ENCODE measurements at places on chromosomes 13 and 19.

DNA sequence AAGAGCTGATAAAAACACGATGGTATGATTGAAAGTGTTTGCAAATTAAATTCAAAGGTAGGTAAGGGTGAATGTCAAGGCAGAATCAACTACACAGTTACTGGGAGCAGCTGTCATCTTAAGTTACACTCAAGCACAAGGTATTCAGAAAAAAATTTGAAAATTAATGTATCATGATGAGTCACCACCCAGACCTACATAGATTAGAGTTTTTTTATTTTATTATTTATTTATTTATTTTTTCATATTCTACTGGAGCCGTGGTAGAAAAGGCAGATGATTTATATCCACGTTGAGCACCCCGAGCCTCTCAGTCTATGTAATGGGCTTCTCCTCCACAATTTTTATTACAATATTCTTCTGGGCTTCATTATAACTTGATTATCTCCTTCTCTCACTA lies 728.9 kb upstream of the ARGLU1 start:
- DNase-seq = no peak

GRCh38 chr13:41596190-41596589 lies 138.8 kb downstream of the RGCC start:
- no peak for DNase-seq

- DNase-seq = no peak
Measured at GRCh38 chr19:42120276-42120980, 11.8 kb downstream of the POU2F2 start.

- DNase-seq = no peak
Measured at GRCh38 chr19:49953416-49953815, 7.6 kb downstream of the SIGLEC11 start.

DNA sequence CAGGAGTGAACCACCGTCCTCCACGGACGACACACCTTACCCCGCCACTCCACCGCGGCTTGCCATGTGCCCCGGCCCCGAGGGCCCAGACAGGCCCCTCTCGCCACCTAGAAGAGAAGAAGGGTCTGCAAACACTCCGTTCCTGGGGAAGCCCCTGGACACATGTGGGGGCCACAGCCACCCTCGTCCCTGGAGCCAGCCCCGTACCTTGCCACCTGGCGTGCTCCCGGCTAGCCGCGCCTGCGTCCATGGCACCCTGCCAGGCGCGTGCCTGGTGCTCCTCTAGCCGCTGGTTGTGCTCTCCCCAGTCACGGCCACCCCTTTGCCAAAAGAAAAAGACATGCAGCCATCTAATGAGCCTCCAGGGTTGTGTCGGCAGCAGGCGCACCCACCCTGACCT lies 19.9 kb upstream of the TINCR start:
- no peak for DNase-seq

GRCh38 chr19:46466536-46467196 lies 4.7 kb downstream of the PNMA8A start:
- DNase-seq = no peak

DNA sequence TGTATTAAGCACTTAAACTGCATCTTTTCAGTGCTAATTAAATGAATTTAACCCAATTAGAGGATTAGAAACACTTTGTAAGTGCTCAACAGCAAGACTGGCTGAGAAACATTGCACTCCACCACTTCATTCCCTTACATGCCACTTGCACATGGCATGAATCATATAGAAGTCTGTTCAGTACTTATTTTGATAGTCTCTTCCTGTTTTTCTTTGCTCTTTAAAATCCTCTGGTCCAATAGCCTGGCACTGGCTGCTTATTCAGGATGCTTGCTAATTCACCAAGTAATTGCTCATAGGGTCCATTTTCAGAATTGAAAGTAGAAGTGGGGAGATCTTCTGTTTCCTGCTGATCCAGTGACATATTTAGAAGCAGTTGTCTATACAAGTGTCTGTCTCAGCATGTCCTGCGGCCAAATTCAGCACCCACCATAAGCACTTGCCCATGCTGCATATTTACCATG lies 900.1 kb downstream of the PCDH9 start:
- DNase-seq = no peak

GRCh38 chr19:5628919-5629481 lies 6.1 kb downstream of the SAFB start:
- no peak for DNase-seq

- DNase-seq = no peak
Measured at GRCh38 chr19:22517496-22518411, 95.6 kb upstream of the ZNF98 start.

DNA sequence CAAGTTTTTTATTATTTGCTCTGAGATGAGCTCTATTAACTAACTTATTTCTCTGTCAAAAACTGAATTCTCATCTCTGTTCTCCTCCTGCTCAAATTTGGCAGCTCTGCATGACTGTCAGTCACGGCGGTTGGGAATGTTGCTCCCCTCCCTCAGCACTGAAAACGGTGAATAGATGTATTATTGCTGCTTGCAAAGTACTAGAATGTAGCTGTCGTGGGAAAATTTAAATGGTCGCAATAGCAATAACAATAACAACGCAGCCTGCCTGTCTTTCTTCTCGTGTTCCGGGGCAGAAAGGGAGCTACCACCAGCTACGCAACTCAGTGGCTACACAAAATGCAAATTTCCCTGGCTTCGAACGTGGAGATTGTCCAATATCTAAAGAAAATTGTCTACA lies 125.6 kb upstream of the FRY start:
- DNase-seq = no peak

DNA sequence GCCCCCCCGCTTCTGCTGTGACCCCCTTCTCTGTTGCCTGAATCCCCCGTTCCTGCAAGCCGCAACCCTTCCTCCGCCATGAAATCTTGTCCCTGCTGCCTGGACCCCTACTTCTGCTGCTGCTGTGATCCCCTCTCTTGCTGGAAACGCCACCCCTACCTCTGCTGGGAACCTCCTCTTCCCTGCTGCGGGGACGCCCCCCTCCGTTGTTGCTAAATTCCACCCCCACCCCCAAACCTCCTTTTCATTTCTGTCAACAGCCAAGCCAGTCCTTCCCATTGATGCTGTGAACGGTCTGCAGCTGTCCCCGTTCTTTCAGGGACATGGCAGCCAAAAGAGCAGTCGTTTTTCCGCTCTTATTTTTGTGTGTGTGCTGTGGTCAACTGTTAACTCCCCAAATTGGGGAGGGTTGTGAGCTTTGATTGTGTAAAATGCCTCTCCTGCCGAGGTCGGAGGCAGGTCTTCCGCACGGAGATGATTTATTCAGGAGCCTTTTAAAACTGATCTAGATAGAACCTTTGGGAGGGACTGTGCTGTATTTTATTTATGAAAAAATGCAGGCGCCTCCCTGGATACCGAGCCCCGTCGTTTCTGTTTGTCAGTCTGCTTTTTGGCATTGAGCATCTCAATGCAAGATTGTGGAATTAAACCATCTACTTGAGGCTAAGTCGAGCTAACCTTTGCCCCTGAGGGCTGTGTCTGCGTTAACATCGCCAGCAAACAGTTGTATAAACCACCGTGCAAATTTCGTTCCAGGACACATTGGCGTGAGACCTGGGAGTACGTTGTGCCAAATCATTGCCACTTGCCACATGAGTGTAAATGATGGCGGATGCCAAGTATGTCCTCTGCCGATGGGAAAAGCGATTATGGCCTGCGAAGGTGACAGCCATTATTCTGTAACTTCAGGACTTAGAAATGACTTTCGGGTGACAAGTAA lies 27.9 kb upstream of the NDUFS7 start:
- no peak for DNase-seq

DNA sequence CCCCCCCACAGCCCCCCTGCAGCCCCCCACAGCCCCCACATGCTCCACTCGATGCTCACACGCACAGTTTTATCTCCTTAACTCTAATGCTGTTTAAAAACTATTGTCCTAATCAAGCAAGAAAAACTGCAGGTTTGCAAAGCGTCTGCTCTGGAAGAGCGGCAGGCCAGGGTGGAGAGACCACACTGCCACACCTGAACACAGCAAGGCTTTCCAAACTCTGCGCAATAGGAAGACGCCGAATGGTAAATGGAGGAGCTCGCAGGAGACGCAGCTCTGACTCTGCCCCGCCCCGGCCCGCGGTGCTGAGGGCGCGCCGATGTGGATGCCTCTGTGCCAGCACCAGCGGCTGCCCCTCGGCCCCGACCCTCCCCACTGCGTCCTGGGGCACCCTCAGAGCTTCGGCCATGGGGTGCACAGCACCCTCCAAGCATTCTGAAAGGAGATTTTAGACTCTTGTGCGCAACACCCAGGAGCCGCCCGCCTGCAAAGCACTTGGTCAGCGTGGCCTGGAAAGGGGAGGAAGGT lies 32.4 kb downstream of the RASA3 start:
- peak; percentile 69 for DNase-seq

DNA sequence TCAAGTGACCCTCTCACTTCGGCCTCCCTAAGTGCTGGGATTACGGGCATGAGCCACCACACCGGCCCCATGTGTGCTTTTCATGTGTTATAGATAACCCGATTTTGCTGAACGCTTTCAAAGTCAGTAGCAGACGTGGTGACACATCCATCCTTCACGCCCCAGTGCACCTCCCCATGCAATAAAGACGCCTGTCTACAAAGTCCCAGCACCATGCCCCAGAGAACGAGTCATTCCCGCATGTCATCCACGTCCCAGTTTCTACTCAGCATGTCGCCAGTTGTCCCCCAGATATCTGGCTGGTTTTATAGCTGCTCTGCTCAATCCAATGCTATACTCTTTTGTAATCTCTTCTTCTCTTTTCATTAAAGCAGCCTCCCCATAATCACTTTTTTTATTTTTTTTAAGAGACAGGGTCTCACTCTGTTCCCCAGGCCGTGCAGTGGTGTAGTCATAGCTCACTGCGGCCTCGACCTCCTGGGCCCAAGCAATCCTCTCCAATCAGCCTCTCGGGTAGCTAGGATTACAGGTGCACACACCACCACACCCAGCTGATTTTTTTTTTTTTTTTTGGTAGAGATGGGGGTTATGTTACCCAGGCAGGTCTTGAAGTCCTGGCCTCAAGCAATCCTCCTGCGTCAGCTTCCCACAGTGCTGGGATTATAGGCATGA lies 42.5 kb downstream of the DNM2 start:
- DNase-seq = no peak

DNA sequence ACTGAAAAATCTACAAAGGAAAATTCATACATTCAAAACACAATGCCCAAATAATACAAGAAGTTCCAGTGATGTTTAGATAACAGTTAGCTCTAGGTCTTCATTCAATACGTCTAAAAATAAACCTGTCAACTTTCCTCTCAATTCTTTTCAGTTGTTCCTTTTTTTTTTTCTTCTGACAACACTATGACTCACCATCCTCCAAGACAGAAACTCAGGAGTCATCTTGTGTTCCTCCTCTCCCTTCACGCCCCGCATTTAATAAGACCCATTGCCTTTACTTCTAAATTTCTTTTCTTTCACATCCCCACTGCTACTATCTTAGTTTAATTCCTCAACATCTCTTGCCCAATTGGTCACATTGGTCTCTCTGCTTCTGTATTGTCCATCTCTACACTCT lies 759.9 kb downstream of the GPC5 start:
- no peak for DNase-seq

GRCh38 chr13:28865951-28866350 lies 45.8 kb downstream of the MTUS2 start:
- DNase-seq = no peak

DNA sequence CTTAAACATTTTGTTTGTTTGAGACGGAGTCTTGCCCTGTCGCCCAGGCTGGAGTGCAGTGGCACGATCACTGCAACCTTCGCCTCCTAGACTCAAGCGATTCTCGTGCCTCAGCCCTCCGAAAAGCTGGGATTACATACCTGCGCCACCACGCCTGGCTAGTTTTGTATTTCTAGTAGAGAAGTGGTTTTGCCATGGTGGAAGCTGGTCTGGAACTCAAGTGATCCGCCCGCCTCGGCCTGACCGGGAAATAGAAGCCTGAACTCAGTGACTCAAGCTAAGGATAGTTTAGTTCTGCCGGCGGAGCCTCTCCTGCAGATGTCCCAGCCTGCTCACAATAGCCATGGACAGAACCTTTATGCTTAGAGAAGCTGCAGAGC lies 53.0 kb upstream of the ZNF254 start:
- DNase-seq = no peak
